Stimulated activated CD4-positive, alpha-beta T cell treated with anti-CD3 and anti-CD28 coated beads, Interleukin-1b, Interleukin-23, amount 100 ng/mL, for 24 hours (primary cell): ENCODE measurements at places on chromosomes 11 and 22.

DNA sequence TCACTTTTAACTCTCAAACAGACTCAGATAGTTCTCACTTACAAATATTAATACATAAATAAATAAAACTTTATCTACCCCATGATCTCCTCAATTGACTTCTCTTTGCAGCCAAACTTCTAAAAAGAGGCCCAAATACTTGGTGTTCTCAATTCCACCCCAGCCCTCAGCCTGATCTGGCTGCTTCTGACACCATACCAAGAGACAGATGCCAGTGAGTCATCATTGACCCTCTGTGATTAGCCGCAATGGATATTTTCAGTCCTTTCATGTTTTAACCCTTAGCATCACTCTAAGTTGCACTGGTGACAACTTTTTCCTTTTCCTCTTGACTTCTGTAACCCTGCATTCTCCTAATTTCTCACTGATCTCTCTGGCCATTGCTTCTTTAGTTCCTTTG lies 184.1 kb upstream of the ARHGAP20 start:
- DNase-seq: no peak

- no peak for DNase-seq
Measured at GRCh38 chr22:49084206-49084605, 743.5 kb downstream of the BRD1 start.

DNA sequence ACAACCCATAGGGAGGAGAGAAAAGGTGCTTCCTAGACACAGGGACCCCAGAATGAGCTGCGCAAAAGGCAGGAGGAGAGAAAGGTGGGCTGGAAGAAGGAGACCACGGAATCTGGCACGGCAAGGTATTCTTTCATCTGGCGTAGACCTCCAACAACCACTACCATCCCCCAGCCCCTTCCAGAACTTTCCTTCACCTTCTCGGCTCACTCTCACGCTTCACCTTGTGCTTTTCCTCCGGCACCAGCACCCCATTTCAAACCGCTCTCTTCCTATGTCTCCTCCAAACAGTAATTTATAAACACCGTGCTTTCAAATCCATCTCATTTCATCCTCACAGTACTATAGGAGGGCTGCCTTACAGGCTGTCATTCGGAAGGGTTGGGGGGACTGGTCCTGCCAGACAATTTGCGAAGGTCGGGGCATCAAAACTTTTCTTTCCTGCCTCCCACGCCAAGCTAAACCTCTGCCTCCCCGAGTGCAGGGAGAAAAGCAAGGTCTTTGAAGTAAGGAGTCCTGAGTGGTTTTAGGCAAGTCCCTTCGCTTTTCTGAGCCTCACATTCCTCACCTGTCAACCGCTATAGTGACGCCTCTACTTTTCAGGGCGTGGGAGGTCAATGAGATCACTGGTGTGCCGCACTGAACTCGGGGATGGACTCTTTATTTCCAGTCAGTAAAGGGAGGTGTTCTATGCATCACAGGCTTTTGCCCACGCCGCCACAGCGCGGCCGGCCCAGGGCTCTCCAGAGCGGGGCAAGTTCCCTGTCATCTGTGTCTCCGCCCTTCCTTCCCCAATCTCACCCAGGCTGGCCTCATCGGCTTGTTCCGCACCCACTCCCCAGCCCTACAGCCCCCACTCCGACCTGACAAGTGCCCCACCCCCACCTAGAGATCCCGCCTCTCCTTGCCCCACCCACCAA lies 800 bp downstream of the KCTD21 start:
- DNase-seq: peak; percentile 50

- no peak for DNase-seq
Measured at GRCh38 chr11:19442554-19442910, 201.8 kb upstream of the E2F8 start.

DNA sequence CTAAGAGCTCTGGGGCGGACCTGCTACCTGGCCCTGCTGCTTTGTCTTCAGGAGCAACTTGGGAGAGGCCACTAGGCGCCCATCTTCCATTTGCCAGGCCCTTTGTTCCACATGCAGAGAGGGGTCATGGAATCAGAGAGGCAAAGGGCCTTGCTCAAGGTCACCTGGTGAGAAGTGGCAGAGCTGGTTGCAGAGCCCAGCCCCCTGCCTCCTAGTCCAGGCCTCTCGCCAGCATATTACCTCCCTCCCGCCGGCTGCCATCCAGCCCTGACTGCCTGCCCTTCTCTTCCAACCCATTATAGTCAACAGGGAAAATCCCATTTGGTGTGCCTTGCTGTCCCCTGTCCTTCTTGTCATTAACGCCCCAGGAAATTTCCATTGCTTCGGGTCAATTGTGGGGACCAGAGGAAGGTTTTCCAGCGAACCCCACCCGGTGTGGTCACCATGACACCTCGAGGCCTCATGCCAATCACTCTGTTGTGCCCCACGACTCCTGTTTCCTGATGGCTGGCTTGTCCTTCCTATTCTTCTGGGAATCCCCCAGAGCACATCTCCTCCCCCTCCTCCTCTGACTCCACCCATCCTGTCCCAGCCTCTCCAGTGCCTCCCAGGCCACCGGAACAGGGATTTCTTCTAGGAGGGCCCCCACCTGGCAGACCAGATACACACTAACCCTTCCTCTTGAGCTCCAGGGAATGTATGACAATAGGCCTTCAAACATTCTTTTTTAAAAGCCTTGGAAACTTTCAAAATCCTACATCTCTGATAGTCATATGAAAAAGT lies 77.0 kb downstream of the NECTIN1 start:
- no peak for DNase-seq

DNA sequence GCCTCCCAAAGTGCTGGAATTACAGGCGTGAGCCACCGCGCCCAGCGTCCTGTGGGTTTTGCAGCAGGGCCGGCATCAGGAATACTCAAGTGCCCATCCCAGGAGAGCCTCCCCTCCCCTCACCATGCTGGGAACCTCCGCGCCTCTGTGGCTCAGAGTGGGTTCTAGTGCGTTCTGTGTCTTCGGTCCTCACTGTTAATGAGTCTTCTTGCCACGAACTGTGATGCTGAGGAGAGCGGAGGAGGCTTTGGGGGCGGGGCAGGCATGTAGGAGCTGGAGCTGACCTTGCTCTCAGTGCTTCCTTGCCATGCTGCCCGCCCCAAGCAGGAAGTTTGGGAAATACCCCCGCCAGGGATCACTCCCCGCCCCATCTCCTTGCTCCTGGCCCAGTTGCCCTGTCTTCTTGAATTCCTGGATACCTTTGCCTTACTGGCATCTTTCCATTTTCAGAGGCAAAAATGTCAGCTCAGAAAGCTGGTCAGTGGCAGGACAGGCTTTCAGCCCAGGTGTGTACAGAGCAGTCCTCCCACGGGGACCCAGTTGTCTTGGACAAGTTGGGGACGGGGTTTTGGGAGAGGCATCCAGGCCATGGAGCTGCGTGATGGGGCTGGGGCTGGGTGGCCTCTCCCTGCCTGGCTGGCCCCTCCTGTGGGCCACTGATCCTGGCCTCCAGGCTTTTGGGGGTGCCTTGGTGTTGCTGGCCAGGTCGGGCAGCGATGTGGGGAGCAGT lies 5.1 kb downstream of the GRAMD4 start:
- no peak for DNase-seq
